ENCODE measurements at places on chromosomes 7 and 10.

DNA sequence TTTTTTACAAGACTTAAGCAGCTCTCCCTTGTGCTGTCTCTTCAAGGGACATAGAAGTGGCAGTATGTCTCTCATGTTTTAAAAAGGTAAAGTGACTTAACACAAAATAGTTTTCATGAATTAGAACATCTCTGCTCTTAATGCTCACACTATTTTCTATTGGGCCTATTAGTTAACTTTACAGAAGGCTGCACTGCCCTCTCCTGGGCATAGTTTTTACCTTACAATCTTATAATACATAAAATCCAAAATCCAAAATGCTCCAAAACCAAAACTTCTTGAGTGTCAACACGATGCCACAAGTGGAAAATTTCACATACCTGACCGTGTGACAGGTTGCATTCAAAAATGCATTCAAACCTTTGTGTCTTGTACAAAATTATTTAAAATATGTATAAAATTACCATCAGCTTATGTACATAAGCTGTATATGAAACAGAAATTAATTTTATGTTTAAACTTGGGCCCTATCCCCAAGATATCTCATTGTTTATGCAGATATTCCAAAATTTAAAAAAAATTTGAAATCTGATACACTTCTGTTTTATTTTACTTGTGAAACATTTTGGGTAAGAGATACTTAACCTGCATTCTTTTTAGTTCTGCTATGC, 25.8 kb downstream of the TES start:
- peak; percentile 66 for DNase-seq

DNA sequence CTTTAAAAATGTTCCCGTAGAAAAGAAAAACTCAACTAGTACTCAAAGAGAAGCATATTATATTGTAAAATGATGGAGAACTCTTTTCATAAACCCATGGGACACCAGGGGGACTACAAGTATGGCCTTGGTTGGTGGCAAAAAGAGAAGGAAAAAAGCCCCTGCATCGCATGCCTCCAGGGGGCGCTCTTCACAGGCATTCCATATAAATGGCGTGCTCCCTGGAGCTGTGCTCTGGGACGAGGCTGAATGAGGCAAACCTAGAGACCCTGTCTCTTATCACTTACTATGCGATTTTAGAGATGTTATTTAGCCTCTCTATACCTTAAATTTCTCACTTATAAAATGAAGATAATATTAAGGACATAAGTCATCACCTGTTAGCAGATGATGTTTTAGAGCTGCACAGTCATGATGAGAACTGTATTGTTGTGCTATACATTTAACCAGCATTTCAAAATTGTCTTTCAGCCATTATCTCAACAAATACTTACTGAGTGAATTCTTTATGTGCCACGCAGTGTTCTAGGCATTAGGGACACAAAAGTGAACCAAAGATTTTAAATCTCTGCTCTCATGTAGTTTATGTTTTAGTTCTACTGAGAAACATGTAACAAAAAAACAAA, 105.8 kb downstream of the ARHGAP21 start:
- peak; percentile 59 for DNase-seq

GRCh38 chr10:33754052-33754451, 419.6 kb upstream of the NRP1 start:
- DNase-seq, result no peak

DNA sequence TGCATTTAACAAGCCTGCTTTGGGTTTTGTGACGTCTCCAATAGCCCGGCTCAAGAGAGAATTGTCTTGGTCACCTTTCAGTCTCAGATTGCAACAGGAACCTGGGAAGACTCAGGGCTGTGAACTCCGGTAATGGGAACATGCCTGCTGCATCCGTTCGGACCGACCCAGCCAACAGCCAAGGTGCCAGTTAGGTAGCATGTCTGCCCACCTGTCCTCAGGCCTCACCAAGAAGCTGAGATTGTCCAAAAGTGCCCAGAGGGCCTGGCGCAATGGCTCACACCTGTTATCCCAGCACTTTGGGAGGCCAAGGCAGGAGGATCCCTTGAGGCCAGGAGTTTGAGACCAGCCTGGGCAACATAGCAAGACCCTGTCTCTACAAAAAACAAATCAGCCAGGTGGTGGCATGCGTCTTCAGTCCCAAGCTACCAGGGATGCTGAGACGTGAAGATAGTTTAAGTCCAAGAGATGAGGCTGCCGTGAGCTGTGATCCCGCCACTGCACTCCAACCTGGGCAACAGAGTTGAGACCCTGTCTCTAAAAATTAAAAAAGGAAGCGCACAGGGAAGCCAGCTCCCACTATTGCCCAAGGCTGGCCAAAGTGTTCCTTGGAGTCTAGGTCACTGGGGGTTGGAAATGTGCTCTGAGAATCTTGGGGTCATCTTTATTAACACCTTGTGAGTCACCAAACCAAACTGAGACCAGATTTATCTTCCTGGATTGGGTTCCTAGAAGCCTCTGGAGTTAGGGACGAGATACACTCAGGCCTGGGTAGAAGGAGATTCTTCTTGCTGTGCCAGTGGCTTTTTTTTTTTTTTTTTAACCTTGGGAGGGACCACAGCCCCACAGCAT, 26.9 kb downstream of the BAG3 start:
- no peak for DNase-seq

GRCh38 chr10:124324856-124325632, 93.7 kb downstream of the OAT start:
- DNase-seq, result no peak

DNA sequence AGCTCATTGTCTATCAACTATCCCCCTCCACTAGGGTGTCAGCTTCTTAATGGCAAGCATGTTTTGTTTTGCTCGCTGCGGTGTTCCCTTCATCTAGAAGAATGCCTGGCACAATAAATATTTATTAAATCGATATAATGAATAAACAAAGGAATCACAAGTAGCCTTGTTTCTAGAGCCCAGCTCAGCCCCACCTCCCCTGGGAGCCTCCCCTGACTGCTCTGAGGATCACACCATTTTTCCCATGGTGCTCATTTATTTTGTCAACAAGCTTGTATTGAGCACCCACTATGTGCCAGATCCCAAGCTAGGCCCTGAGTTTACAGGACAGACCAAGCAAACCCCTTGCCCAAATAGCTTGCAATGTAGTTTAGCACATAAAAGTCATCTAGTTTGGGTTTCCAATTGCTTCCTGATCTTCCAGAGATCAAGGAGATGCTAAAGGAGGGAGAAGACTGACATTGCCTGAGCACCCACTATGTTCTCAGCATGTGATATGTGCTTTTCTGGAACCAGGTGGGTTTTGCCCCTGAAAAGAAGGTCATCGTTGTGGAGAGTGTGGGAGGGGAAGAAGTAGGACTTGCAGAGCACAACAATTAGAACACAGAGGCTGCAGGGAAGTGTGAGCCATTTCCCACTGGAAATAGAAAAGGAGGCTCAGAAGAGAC, 42.3 kb upstream of the GPAM start:
- DNase-seq, result no peak

- no peak for DNase-seq
These were observed 208.6 kb upstream of the NPY start for GRCh38 chr7:24075426-24075810.

GRCh38 chr7:102978284-102978683, 65.5 kb downstream of the LRRC17 start:
- DNase-seq, result no peak
